Activated CD4-positive, alpha-beta T cell treated with anti-CD3 and anti-CD28 coated beads, Interleukin-2, amount 50 U/mL, for 1 hour (primary cell): ENCODE measurements at places on chromosomes 7 and 10.
A peak's percentile ranks its signal among the peaks of the same experiment; 100 is the strongest.

DNA sequence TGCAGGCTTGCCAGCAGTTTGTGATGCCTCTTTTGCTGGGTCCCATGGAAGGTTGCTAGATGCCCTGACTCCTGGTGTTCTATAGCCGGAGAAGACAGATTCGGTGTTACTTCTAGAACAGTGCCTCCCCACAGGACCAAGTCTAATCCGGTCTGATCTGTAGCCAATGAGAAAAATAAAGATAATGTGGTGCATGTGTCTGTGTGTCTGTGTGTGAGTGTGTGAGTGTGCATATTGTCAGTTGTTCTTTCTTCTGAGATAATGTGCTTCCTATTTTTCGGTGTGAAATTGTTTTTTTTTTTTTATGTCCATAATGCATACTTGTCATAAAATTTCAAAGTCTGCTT lies 29.7 kb upstream of the ZNRF2 start:
- DNase-seq: no peak

DNA sequence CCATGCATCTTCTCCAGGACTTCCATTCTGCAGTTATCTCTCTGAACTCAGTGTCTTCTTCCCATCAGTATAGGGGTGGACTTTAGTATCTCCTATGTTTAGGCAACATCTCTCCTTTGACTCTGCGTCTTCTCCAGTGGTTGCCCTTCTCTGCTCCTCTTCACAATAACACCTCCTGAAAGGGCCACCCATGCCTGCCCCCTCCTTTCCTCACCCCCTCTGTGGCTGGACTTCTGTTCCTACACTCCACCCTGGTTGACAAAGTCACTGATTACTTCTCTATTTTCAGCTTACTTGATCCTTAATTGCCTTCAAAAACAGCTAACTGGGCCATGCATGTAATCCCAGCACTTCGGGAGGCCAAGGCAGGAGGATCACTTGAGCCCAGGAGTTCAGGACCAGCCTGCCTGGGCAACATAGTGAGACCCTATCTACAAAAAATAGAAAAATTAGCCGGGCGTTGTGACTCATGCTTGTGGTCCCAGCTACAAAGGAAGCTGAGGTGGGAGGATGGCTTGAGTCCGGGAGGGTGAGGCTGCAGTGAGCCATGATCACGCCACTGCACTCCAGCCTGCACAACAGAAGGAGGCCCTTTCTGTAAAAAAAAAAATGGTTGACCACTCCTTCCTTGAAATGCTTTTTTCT lies 13.7 kb downstream of the SRGN start:
- no peak for DNase-seq

- DNase-seq: no peak
Observed at GRCh38 chr10:96511044-96511945, 2.4 kb downstream of the TLL2 start.

- no peak for DNase-seq
Observed at GRCh38 chr7:139078911-139079310, 30.6 kb downstream of the ZC3HAV1 start.

GRCh38 chr10:17617031-17617911 lies at the start of gene HACD1:
HACD1 (minus strand) TSS chr10:17617374; CDS start chr10:17617339, 35 bp downstream.
- peak; percentile 35 for DNase-seq

DNA sequence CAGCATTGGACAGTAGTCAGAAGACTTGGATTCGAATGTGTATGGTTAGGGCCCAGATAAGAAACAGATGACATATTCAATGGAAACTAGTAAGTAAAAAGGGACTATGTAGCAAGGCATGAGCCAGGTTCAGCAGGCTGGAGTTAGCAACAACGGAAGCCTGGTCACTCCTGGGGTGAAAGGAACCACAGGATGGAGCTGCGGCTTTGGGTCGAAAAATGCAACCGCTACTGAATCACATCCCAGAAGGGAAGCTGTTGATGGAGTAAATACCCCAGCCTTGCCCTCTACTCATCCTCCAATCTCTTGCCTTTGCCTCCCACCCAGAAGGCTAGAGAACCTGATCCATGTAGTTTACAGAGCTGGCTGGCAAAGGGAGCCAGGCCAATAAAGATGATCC lies 37.5 kb upstream of the EGR2 start:
- no peak for DNase-seq

GRCh38 chr7:55570218-55570873 lies 2.0 kb downstream of the VOPP1 start:
- DNase-seq: no peak

DNA sequence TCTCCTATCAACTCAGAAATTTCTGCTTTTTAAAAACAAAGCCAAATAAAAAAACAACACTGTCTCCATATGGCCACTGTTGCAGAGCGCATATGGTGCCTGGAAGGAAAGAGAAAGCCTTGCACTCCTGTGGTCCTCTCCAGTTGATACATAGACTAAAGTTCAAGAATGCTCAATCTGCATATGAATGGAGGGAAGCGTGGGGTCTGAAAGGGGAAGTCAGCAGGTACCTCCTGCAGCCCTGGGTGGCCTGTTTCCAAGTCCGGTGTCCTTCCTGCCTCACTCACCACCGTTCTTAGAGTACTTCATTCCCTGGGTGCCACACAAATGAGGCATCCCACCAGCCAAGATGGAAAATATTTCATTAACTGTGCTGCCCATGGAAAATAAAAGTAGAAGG lies 138.3 kb upstream of the PALS2 start:
- DNase-seq: no peak

- no peak for DNase-seq
Observed at GRCh38 chr10:61342858-61343572, 110.2 kb downstream of the TMEM26 start.

GRCh38 chr10:95831076-95831475 lies 75.1 kb downstream of the ENTPD1 start:
- DNase-seq: no peak

DNA sequence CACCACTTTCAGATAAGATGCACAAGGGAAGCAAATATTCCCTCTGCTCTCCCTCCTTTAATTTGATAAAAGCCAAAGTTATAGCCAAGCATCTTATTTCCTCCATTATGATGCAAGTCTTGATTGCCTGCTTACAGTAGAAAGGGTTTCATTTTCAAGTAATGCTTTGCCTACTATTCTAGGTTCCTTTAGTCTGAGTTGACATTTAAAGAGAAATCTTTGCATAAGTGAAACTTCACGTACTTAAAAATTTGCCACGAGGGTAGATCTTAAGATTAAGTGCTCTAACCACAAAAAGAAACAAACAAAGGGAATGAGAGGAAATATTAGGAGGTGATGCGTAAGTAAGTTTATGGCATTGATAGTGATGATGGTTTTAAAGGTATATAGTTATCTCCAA lies 78.1 kb upstream of the VWDE start:
- no peak for DNase-seq

DNA sequence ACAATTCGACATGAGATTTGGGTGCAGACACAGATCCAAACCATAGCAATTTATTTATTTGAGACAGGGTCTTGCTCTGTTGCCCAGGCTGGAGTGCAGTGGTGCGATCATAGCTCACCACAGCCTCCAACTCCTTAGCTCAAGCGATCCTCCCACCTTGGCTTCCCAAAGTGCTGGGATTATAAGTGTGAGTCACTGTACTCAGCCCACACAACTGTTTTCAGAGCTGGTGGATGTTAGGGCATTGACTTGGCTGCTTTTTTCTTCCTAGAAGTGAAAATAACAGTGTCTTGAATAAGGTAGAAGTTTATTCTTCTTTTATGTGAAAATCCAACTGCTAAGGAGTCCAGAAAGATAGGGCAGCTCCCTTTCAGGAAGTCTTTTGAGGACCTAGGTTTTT lies 132.1 kb downstream of the CCDC3 start:
- DNase-seq: no peak

- DNase-seq: peak; percentile 4
Observed at GRCh38 chr10:68559841-68560185, 324 bp upstream of the TET1 start.

DNA sequence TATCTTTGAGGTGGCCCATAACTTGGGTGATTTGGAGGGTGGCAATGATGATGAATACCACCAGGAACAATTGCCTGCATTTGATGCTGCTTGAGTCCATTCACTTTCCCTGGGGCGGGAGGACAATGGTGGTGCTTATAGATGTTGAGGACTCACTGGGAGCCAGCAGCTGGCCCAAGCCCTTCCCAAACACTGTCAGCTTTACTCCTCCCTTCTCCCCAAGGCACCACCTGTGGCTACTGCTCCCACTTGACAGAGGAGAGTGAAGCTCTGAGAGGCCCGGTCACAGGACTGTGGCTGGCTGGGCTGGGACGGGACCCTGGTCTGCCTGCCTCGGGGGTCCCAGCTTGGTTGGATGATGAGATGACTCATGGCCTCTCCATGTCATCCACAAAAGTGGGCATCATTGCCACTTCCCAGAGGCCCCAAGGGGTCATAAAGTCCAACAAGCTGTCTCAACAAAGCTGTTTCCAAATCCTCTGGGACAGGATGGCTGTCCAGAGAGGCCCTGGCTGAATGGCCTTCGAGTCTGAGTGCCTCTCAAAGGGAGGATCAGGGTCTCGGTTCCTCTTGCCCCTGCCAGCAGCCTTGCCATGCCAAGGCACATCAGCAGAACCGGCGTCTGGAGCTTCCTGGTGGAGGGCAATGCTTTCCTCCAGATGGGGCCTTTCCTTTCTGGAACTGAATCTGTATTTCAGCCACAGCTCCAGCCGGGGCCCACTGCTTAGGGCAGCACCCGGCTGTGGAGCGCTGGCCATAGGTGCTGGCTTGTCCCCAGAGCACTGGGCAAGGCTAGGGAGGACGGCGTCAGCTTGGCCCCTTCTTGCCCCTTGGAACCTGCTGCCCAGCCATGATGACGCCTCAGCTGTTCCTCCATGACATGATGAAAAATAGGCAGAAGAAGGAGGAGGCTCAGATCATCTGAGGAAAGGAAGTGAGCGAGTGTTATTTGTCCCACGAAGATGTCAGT lies 47.0 kb upstream of the PLEKHA1 start:
- no peak for DNase-seq

DNA sequence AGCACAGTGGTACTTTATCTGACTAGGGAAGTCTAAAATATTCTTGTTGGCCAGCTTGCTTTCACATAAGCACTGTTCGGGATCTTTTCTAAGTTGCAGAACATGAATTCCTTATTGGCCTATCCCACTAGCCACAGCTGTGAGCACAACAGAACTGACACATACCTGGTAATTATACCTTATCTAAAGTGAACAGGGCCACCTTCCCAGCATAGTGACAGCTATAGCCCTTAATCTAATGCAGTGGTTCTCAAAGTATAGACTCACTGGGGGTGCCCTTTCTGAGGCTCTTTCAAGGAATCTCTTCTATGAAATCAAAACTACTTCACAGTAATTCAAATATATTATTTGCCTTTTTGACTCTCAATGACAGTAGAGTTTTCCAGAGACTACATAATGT lies 184.7 kb upstream of the KAT6B start:
- DNase-seq: no peak

GRCh38 chr10:24344279-24344678 lies 135.3 kb downstream of the KIAA1217 start:
- DNase-seq: no peak

GRCh38 chr7:1026721-1027161 lies 17.6 kb upstream of the GPR146 start:
- DNase-seq: no peak
